ENCODE measurements at places on chromosomes 4 and X. TPM values are rescaled to one million over a fixed set of nuclear protein-coding genes. Genes with fewer than 3 reads are reported as not detected.

GRCh38 chrX:133229361-133229760 lies 11.2 kb upstream of the TFDP3 start:
- DNase-seq = no peak

DNA sequence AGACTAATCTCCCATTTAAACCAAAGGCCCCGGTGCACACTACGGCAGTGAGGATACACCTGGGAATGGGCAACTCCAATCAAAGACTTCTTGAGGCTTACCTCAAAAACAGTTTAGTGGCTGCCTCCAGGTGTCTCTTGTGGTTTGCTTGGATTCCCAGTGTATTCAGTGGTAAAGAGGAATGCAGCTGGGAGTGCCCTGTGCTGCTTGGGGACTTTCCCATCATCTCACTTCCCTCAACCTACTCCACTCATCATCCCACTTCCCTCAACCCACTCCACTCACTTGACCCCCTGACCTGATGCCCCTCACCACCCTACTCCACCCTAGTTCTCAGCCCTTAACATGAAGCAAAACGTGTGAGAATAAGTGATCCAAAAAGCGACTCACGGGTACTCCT lies 177.3 kb upstream of the ETNPPL start:
- DNase-seq = peak; percentile 67

- DNase-seq = no peak
These were observed 112.1 kb downstream of the FAM53A start for GRCh38 chr4:1572010-1572385.

DNA sequence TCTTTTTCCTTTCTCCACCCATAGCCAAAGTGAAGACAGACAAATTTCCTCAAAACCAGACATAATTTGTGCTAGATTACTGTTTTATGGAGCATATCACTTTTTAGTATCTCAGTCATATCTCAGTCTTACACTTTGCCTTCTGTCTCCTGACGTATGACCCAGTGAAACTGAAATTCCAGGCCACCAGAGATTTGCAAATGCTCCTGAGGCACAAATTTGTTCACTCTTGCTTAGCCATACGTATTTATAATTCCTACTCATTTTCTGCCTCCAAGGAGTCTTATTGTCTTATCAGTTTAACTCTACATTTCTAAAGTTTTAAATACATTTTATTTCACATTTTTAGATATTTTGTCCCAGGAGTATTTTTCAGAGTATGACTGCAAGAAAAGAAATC lies 10.0 kb downstream of the TMEM156 start:
- DNase-seq = no peak

- no peak for DNase-seq
These were observed 65.4 kb upstream of the FAM9C start for GRCh38 chrX:13109817-13110216.

DNA sequence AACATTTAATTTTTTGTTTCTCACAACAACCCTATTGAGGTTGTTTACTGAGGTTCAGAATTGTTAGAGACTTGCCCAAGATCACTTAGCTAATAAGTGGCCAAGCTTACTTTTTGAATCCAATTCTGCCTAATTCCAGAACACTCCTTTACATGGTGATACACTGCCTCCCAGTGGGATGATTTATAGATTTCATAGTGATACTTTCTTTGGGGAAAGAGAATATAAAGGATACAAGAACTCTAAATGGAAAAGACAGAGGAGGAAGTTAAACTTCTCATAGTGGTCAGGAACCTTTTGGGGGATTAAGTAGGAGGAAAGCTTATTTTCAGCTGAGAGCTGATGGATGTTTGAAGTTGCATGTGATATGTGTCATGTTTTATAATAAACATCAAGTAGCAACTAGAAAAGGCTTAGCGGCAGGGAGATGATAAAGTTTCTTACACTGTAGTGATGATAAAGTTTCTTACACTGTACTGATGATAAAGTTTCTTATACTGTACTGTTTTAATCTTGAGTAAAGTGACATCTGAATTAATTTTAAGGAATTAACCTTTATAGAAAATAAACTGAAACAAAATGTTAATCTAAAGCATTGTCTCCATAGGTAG lies 15.3 kb downstream of the STAG2 start:
- no peak for DNase-seq

- peak; percentile 24 for DNase-seq
These were observed 98.4 kb downstream of the PHKA2 start for GRCh38 chrX:18885328-18886004.

- no peak for DNase-seq
These were observed 44.4 kb downstream of the SEL1L3 start for GRCh38 chr4:25818371-25818871.

DNA sequence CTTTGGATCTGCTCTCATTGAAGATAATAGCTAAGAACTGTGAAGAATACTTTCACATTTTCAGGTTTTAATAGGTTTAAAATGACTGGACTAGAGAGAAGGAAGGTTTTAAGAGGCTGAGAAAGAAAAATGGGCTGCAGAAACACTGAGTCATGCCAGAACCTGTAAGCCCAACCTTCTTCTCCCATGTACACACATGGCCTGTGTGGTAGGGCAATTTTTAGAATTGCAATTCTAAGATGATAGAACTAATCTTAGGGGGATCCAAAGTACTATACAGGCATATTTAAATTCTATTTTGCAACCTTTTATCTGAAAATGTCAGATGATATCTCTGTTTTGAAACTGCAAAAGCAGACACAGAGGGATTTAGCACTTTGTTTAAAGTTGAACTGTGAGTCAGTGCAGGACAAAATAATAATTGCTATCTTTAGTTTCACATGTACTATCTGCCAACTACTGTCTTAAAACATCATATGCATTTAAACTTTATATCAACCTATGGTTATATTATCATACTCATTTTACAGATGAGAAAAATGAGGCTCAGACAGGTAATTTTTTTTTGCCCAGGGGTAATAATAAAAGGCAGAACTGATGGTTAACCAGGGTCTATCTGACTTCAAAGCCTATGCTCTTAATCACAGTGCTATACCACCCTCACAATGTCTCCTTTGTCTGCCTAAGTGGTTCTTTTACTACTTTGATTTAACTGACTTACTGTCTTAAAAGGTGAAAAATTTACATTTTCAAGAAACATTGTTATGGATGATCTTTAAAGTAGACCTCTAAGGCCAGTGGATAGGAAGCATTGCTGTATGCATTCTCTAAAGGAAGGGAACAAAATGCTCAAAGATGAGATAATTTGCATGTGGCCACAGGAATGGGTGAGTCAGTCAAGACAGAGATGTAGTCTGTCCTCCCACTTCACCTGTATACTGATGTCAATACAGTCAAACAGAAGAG lies 4.3 kb downstream of the TMPRSS11E start:
- DNase-seq = no peak

- DNase-seq = no peak
These were observed 350.1 kb downstream of the AR start for GRCh38 chrX:67893931-67894330.

- DNase-seq = peak; percentile 85
These were observed 103.6 kb downstream of the UCHL1 start for GRCh38 chr4:41360214-41360920.

DNA sequence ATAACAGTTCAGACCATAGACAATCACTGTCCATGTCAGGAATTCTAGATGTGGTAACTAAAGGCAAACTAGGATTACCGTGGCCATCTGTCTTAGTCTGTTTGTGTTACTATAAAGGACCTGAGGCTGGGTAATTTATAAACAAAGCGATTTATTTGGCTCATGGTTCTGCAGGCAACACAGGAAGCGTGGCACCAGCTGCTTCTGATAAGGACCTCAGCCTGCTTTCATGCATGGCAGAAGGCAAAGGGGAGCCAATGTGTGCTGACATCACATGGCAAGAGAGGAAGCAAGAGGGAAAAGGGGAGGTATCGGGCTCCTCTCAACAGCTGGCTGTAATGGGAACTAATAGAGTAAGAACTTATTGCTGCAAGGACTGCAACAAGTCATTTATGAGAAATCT lies 376.7 kb downstream of the GPM6A start:
- DNase-seq = peak; percentile 81

DNA sequence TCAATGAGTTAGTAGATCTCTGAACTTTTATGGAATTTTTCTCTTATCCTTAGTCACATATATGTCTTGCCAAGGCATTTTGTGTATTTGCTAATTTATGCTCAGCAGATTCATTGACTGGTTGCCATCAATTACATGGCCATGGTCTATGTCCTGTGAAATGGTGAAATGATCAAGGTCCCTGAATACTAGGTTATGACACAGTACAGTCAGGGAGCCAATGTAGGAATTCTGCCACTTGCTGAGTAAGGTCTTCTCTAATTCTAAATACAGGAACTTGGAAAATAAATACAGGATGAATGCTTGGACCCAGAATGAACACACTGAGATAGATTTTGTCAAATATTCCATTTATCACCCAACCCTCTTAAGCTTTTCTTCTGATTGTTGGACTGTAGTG lies 35.2 kb downstream of the ALPK1 start:
- DNase-seq = no peak

Gene GLOD5
- total RNA-seq = not detected

Gene TCP11X2
- not detected for total RNA-seq

Gene FAM9B
- total RNA-seq = not detected

Data from myocyte (in vitro differentiated cells).